Urinary bladder (tissue), 4 donors: ENCODE measurements at places on chromosomes 3 and 15. TPM values are rescaled to one million over a fixed set of nuclear protein-coding genes. Genes with fewer than 3 reads are reported as not detected.

The ZBTB47 gene
- total RNA-seq = 17.1 TPM

The GABRA5 gene
- total RNA-seq = 0.85 TPM

The ALDH1L1 gene
- 11.5 TPM for total RNA-seq

The FOXL2NB gene
- total RNA-seq = not detected

The LMAN1L gene
- total RNA-seq = 0.85 TPM

The STRA6 gene
- total RNA-seq = 21.9 TPM

The LMOD3 gene
- total RNA-seq = 3.0 TPM

The ACAN gene
- total RNA-seq = 5.0 TPM

The NAA50 gene
- 108 TPM for total RNA-seq

The INSYN1 gene
- total RNA-seq = 7.3 TPM

The BSN gene
- total RNA-seq = 0.48 TPM

The PRICKLE2 gene
- total RNA-seq = 89.7 TPM

The DNAJC17 gene
- total RNA-seq = 17.9 TPM

The CCR8 gene
- total RNA-seq = not detected

The SLC24A5 gene
- total RNA-seq = 0.26 TPM

The BNC1 gene
- total RNA-seq = 0.37 TPM

The HESX1 gene
- 2.3 TPM for total RNA-seq

The CLDN16 gene
- total RNA-seq = 0.37 TPM

The SEMA5B gene
- 10.8 TPM for total RNA-seq
